Fibroblast of skin of right quadriceps (primary cell): ENCODE measurements at places on chromosomes 1 and 21.

DNA sequence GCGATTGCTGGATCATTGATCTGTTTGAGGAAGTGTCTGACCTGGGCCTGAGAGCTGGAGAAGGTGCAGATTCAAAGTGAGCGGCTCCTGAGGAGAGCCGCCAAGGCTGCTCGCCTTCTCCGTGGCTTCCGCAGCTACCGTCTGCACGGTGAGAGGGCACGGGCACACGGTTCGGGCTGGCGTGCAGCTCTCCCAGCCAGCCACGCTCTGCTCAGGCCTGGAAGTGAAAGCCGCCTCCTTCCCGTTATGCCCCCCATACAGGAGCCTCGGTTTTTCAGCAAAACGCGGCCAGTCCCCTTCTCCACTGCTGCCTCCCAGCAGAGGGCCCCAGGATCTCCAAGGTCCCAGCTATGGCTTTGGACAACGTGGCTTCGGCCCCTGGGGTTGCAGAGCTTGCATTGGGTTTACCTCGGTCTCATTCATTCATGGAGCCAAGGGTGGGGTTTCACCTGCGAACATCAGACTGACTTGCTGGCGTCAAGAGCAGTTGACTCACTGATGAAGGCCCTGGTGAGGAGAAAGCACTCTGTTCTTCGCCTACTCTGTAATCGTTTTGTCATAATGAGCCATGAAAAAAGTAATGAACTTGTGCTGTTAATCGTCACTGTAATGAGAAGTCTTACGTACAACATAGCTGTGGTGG is 24.4 kb upstream of the PDXK start:
- DNase-seq, result no peak

- DNase-seq, result no peak
These were observed 222.7 kb downstream of the HMCN1 start for GRCh38 chr1:185956881-185957280.

GRCh38 chr1:5623399-5623798 is 368.8 kb downstream of the NPHP4 start:
- no peak for DNase-seq

GRCh38 chr1:47618830-47619229 is 181.0 kb downstream of the FOXD2 start:
- no peak for DNase-seq

- no peak for DNase-seq
These were observed 23.4 kb upstream of the PRRX1 start for GRCh38 chr1:170640581-170640980.

DNA sequence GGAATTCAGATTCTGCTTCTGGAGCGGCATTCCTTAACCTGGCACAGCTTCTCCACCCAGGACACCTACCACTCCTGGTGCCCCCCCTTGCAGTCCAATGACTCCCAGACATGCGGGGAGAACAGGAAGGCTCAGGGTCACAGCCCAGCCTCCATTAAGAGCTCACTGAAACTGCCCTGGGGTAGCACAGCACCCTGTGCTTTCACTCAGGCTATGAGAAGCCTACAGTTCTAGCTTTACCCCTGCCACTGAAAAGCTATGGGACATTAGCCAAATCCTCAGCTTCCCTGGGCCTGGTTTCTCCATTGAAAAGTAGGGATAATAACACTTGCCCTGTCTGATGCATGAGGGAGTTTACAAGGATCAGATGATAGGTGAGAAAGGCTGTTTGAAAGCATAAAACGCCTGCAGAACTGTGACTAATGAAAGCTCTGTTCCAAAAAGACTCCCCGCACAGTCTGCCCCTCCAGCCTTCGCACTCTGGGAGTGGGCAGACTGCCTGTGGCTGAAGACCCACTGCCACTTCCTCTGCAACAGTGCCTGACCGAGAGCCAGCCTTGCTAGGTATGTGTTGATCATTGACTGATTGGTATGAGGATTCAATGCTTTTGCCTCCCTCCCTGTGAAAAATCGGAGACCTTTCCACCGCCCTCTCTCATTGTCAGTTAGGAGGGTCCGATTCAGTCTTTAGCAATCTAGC is 2.7 kb upstream of the CLDN19 start:
- DNase-seq, result no peak
